Breast epithelium (tissue), 4 donors: ENCODE measurements at places on chromosomes 6 and 20. TPM values are rescaled to one million over a fixed set of nuclear protein-coding genes. Genes with fewer than 3 reads are reported as not detected.
A peak's percentile ranks its signal among the peaks of the same experiment; 100 is the strongest.

Gene LTB
- total RNA-seq: 0.96 TPM

- peak overlapping the region; percentile 3 for H3K27ac ChIP-seq
- DNase-seq: no peak
- H3K4me3 ChIP-seq: no peak overlapping the region
- no peaks in the 10 kb centered on the region for H3K36me3 ChIP-seq
- no peaks in the 10 kb centered on the region for H3K4me1 ChIP-seq
- H3K27me3 ChIP-seq: no peaks in the 10 kb centered on the region
Measured at GRCh38 chr6:22024973-22025467, 271.8 kb downstream of the PRL start.

Gene RPS21
- 2,974 TPM for total RNA-seq

GRCh38 chr20:51612896-51613295 lies 70.4 kb upstream of the NFATC2 start:
- H3K4me3 ChIP-seq: no peak overlapping the region
- no peaks in the 10 kb centered on the region for H3K27me3 ChIP-seq
- H3K4me1 ChIP-seq: no peaks in the 10 kb centered on the region

DNA sequence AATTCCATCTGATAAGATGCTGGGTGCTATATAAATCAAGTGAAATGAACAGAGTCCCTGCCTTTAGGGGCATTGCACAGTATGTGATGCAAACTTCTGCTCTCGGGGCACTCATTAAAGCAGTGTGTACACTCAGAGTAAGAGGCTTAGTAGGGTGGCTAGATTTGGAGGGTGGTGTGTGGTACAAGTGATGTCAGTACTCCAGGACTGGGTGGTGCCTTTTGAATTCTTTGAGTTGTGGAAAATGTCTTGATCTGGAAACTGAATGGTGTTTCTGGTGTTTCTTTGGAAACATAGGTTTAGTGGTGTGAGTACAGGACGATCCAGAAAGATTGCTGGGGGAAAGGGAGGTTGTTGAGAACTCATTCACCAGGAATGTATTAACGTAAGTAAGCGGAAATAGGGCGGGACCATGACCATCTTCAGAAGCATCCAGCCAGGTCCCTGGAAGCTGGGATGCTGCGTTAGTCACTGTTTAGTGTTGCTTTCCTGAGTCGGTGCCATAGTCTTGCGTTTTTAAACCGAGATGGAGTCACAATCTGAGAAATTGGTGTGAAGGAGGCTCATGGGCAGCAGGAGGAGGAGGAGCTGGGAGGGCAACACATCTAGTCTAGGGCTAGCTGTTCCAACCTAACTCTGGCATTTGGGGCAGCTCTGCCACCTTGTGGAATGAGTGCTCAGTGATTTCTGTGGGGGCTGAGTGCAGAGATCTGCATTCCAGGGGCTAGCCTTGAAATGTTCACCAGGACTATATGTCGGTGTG lies 70.3 kb downstream of the SCAND1 start:
- H3K36me3 ChIP-seq: no peaks in the 10 kb centered on the region
- peak overlapping the region; percentile 94 for H3K27ac ChIP-seq
- no peaks in the 10 kb centered on the region for H3K4me1 ChIP-seq
- no peaks in the 10 kb centered on the region for H3K27me3 ChIP-seq

Gene LRRC73
- not detected for total RNA-seq

GRCh38 chr6:109373762-109374161 lies 8.5 kb downstream of the CD164 start:
- H3K36me3 ChIP-seq: no peaks in the 10 kb centered on the region
- peaks cover 8% of the 10 kb centered on the region for H3K4me1 ChIP-seq
- DNase-seq: no peak

GRCh38 chr6:2522521-2522920 lies 228.2 kb downstream of the MYLK4 start:
- no peaks in the 10 kb centered on the region for H3K27me3 ChIP-seq
- no peaks in the 10 kb centered on the region for H3K36me3 ChIP-seq
- no peak overlapping the region for H3K27ac ChIP-seq

DNA sequence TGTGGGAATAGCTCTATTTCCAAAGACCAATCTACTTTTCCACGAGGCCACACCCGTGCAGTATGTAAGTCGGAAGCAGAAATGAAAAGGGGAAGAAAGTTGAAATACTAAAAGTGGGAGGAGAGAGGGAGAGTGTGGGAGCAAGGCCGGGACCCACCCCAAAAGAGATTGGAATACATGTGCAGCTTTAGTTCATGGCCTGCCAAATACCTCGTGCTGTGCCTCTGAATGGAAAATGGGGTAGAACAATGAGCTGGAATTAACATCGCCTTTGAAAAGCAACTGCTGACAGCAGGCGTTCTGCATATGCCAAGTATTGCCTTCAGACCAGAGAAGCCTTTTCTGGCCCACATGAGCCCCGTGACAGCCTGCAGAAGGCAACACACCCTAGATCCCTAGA lies 155.6 kb downstream of the CD83 start:
- H3K4me3 ChIP-seq: no peak overlapping the region
- no peaks in the 10 kb centered on the region for H3K36me3 ChIP-seq
- H3K27ac ChIP-seq: no peak overlapping the region
- H3K27me3 ChIP-seq: no peaks in the 10 kb centered on the region
- no peak for DNase-seq
- no peaks in the 10 kb centered on the region for H3K4me1 ChIP-seq
